ENCODE measurements at places on chromosomes 13 and 19.

DNA sequence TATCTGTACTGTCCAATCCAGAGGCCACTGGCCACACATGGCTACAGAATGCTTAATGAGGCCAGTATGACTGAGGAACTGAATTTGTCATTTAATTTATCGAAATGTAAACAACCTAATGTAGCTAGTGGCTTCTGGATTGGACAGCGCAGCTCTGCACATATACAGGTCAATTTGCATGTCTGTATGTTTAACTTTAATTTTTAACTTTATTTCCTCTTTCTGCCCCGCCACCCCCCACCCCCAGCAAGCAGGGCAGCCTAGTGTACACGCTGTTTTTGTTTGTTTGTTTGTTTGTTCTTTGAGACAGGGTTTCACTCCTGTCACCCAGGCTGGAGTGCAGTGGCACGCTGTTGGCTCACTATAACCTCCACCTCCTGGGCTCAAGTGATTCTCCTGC, 15.5 kb downstream of the ZSWIM9 start:
- no peak for DNase-seq

GRCh38 chr13:76619631-76620030, 266.6 kb downstream of the KCTD12 start:
- no peak for DNase-seq

DNA sequence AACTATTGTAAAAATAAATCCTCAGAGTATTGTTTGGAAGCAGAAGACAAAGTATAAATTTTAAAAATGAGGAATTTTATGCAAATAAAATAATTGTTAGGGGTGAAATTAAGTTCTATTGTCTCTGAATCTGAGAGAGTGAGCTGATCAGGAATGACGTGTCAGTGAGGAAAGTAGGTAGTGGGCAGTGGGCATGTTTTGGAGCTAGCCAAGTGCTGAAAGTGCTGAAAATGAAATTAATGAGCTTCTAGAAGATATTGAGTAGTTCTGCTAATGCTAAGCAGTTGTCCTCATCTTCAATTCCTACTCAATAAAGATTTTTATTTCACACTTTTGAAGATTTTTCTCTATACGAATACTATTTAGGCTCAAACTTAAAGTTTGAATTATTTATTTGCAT, 1167.8 kb upstream of the PCDH20 start:
- no peak for DNase-seq

DNA sequence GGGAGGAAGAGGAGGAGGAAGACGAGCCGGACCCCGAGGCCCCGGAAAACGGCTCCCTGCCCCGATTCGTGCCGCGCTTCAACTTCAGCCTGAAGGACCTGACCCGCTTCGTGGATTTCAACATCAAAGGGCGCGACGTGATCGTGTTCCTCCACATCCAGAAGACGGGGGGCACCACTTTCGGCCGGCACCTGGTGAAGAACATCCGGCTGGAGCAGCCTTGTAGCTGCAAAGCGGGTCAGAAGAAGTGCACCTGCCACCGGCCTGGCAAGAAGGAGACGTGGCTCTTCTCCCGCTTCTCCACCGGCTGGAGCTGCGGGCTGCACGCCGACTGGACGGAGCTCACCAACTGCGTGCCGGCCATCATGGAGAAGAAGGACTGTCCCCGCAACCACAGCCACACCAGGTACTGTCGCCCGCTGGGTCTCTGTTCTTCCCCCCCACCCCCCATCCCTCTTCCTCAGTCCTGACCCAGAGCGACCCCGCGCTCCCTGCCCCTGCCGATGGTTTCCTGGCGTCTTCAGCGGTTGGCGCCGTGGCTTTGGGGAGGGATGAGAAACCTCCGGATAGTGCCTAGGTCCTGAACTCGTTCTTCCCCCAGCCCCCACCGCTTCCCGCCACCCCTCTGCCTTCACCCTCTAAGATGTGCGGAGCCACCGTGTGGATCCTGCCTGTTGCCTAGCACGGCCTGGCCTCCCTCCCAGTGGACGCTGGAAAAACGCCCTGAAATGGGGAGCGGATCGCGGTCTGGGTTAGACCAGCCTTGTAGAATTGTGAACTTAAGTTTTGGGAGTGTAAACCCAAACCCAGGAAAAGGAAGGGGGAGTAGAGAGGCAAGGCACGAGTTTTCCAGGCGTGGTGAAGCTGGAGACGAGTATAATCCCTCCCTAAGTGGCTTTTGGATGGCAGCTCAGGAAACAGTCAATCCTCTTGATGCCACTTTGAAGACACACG, 1.5 kb downstream of the HS6ST3 start:
- DNase-seq = no peak

DNA sequence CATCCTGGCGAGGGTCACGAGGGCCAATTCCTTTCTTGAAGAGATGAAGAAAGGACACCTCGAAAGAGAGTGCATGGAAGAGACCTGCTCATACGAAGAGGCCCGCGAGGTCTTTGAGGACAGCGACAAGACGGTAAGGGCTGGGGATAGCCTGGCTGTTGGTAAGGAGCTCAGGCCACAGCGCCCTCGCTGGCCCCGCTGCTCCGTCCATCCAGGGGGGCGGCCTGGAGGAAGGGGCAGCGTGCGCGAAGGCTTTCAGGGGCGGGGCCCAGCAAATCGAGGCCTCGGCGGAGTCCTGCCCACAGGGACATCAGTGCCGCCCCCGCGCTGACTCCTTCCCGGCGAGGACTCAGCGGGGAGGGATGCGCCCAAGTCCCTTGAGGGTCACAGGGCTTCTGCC, 6.9 kb downstream of the F10 start:
- no peak for DNase-seq

DNA sequence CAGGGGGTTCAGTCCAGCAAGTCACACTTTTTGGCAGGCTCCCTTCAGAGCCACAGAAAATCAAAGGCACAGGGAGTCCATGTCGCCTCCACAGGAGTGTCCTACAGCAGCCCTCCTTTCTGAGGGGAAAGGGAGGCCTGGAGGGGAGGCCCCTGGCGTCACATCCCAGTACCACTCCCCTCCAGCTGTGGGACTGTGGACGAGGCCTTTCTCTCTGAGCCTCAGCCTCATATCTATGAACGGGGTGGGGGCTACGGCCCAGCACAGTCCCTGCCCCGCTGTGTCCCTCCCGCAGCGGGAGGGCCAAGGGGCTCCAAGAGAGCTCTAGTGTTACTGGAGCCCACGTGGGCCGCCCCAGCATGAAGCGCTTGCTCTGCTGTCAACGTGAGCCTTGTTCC, 23.8 kb downstream of the PEPD start:
- DNase-seq = no peak

DNA sequence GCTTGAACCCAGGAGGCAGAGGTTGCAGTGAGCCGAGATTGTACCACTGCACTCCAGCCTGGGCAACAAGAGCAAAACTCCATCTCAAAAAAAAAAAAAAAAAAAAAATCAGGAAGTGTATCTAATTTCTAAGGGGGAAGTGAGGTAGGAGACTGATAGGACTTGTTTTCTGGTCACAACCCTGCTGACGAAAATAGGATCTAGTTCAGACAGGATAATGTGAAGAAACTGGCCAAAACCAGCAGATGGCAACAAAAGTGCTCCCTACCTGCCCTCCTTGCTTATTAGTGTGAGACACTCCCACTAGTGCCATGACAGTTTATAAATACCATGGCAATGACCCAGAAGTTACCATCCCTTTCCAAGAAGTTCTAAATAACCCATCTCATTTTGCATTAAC, 36.0 kb upstream of the KPNA3 start:
- DNase-seq = no peak

DNA sequence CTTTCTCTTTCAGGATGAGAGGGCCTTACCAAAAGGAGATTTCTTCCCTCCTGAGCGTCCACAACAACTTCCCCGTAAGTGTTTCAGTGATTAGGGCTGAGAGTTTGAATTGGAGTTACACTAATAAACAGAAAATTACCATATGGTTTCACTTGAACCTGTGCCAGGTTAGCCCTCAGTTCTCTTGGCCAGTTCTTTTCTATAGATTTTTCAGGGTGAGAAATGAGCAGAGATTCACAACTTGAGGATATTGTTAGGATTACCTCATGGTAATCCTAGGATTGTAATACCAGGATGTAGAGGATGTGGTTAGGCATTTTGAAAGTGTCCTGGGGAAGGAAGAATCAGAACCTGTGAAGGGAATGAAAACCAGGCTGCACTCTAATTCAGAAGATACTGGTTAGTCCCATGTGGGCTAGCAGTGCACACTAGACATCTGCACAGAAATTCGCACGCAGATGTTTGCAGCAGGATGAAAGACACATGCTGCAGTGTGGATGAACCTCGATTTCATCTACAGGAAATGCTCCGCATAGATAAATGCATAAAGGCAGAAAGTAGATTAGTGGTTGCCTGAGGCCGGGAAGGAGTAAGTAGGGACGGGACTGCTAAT, 24.1 kb downstream of the HNRNPM start:
- no peak for DNase-seq

- DNase-seq = no peak
These were observed 808 bp downstream of the SLITRK5 start for GRCh38 chr13:87671753-87672605.

DNA sequence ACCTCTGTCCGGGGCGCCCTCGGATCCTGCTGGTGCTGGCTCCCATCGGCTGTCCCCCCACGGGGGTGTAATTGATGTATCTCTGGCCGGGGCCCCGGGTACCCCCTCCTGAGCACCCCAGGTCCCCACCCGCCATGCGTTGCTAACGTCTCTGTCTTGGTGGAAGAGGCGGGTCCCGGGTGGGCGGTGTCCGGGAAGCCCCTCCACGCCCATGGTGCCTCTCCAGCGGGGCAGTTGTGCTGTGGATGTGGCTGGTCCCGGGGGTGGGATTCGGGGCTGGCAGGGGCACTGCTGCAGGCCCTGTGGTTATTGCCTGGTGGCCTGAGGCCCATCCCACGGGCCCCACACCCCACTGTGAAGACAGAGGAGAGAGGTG, 4.9 kb downstream of the DIRAS1 start:
- DNase-seq = no peak

DNA sequence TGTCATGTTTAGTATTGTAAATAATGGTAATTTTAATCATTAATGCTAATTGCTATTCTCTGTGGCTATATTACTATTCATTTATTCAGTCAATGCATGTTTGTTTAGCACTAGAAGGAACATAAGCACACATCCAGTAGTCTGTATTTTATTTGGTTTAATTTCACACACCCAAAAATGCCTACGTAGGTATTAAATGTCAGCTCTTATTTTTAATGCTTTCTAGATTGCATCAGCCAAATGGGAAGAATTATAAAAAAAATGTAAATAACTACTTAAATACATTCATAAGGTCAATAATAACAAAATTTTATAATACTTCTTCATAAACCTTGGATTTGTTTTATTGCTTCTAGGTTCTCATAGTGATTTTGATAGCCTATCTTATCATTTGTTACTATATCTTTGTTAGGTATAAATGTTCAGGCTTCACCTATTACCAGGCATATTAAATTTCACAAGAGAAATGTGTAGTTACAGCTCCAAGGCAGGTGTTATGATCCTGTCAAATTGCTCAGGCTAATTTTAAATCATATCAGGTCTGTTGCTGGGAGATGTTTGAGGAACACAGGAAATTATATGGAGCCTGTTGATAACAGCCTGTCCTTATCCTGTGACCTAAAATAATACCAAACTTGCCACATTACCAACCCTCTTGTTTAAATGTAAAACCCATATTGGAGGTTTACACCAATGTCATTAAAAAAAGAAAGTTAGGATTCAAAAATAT, 34.4 kb downstream of the ITGBL1 start:
- no peak for DNase-seq

- DNase-seq = no peak
These were observed 94.2 kb downstream of the FRY start for GRCh38 chr13:32125751-32126150.

DNA sequence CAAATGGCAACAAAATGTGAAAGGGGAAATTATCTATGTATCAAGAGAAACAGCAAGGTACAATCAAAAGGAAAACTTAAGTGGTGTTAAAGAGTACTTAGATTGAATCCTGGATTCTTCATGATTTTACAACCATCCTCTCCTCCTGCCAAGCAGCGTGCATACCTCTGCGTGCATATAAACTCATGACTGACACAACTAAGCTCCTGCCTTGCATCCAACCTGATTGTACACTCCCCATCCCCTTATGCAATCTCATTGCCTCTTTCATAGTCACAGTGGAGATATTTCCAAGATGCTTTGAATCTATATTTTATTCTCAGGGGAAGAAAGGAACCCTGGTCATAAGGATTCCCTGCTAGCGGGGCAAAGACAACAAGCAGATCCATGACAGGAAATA, 499.9 kb downstream of the KCTD12 start:
- DNase-seq = no peak

DNA sequence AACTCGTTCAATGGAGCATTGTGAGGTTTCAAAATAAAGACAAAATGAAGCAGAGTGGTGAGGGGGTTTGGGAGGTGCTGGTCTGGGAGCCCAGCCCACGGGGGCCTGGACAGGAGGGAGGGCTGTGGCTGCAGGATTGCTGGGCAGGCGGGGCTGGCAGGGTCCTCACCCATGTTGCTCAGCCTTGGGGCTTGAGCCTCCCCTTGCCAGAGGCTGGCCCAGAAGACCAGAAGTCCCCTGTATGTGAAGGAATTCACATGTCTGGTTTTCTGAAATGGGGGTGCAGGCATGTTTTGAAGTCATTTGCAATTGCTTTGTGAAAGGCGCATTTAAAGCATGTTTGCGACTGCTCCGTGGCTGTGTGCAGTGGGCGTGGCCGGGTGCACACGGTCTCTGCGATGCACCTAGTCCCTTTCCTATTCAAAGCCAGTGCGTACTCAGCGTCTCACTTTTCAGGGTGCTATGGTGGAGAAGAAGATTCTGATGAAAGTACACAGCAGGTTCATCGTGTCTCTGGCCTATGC, 2.3 kb downstream of the GRK1 start:
- no peak for DNase-seq

- DNase-seq = no peak
These were observed 13.4 kb downstream of the THOP1 start for GRCh38 chr19:2798733-2799132.

DNA sequence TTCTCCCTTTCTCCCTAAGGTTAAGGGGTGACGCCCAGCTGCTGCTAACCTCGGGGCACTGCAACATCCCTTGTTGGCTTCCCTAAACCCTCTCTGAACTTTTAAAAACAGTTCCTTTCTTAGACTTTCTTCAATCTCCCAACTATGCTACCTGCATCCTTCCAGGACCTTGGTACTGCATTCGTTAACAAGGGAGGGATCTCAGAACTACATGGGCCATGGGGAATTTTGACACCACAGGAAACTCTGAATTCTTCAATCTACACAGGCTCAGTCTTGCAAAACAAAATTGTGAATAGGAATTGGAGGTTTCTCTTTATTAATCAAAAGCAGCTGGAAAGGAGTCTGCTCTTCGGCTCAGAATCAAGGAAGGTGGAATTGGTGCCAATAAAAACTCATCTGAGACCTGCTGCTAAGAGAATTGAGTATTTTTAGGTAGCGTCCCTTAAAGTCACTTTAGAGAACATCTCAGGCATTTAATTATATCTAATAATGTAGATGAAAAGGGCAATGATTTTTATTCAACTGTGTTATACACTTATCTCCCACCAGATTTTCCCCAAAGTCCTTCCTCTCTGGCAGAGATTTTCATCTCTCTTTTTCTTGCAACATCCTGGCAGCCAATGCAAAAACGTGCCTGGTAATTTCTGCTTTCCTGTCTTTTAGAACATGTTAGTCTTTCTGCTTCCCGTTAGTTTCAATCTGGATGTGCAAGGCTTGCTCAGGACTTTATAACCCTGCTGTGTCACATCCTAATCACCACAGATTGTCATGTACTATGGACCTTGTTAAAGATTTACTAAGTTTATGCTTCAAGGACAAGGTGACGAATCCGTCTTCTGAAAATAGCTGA, 69.1 kb upstream of the SLC15A1 start:
- no peak for DNase-seq

GRCh38 chr13:97225533-97225932, 3.4 kb downstream of the MBNL2 start:
- no peak for DNase-seq

Measured in NCI-H187 (cell line).